ENCODE measurements at places on chromosomes 3 and 15. TPM values are rescaled to one million over a fixed set of nuclear protein-coding genes. Genes with fewer than 3 reads are reported as not detected.

DNA sequence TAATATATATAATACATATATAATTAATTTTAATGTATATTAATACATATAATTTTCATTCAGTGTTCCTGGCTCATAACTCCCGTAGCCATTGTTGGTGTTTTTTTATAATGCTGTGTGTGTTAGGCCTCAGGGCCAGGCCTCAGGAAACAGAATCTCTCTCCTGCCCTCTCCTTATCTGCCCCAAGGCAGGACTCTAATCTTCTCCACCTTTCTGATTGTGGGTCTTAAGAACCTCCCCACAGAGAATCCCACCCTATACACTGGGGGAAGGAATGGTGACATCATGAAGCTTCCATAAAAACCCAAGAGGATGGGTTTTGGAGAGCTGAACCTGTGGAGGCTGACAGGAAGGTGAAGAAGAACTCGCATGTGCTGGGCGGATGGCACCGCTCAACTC, 4.0 kb upstream of the FMN1 start:
- no peak for DNase-seq
- peaks cover 4% of the 10 kb centered on the region for H3K27me3 ChIP-seq
- no peak overlapping the region for H3K27ac ChIP-seq
- H3K4me3 ChIP-seq, result no peak overlapping the region

- no peak overlapping the region for H3K27ac ChIP-seq
- no peaks in the 10 kb centered on the region for H3K4me1 ChIP-seq
- no peak for DNase-seq
- no peak overlapping the region for H3K4me3 ChIP-seq
- H3K27me3 ChIP-seq, result no peaks in the 10 kb centered on the region
Observed at GRCh38 chr3:24648063-24648462, 153.4 kb upstream of the THRB start.

GRCh38 chr3:146223401-146224373, 27.2 kb downstream of the PLSCR4 start:
- no peaks in the 10 kb centered on the region for H3K36me3 ChIP-seq
- H3K27ac ChIP-seq, result no peak overlapping the region
- H3K27me3 ChIP-seq, result no peaks in the 10 kb centered on the region
- H3K4me1 ChIP-seq, result peaks cover 9% of the 10 kb centered on the region
- peak; percentile 25 for DNase-seq
- no peak overlapping the region for H3K4me3 ChIP-seq

DNA sequence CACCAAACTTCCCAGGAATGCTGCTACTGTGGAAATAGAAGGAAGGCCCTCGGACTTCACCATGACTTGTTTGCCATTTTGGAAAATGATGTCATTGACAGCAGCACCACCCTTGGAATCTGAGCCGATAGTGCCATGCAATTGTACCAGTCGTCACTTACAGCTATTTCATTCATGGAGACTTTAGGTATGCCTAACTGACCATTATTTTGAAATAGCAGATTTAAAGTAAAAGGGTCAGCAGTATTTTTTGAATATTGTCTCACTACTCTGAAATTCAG, 66.0 kb upstream of the ARL8B start:
- DNase-seq, result peak; percentile 29
- H3K4me1 ChIP-seq, result peaks cover 23% of the 10 kb centered on the region
- no peak overlapping the region for H3K27ac ChIP-seq
- no peaks in the 10 kb centered on the region for H3K27me3 ChIP-seq
- H3K4me3 ChIP-seq, result no peak overlapping the region
- no peaks in the 10 kb centered on the region for H3K36me3 ChIP-seq

DNA sequence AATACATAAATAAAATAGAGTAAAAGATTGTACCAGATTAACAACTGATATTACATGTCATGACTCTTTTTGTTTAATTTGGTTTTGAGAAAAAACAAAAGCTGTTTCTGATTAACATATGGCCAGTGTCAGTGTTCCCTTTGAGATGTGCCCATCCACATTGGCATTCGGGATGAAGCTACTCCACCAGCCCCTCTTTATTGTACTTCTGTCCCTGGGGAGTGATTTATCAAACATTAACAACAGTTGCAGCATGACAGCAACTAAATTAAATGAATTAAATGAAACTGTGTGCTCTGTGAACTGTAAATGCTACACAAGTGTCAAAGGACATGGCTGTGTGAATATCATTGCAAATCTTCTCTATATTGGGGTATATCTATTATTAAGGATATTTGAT, 25.9 kb upstream of the MTMR10 start:
- H3K36me3 ChIP-seq, result no peaks in the 10 kb centered on the region
- H3K27ac ChIP-seq, result no peak overlapping the region
- no peak overlapping the region for H3K4me3 ChIP-seq
- no peak for DNase-seq
- H3K27me3 ChIP-seq, result no peaks in the 10 kb centered on the region

GABPB1 gene
- 33.5 TPM for total RNA-seq

PLA1A gene
- 0.91 TPM for total RNA-seq

GRCh38 chr3:156723182-156723619, 48.8 kb downstream of the TIPARP start:
- H3K4me3 ChIP-seq, result no peak overlapping the region
- peaks cover 8% of the 10 kb centered on the region for H3K36me3 ChIP-seq
- H3K27me3 ChIP-seq, result no peaks in the 10 kb centered on the region

LMOD3 gene
- total RNA-seq, result not detected

DNA sequence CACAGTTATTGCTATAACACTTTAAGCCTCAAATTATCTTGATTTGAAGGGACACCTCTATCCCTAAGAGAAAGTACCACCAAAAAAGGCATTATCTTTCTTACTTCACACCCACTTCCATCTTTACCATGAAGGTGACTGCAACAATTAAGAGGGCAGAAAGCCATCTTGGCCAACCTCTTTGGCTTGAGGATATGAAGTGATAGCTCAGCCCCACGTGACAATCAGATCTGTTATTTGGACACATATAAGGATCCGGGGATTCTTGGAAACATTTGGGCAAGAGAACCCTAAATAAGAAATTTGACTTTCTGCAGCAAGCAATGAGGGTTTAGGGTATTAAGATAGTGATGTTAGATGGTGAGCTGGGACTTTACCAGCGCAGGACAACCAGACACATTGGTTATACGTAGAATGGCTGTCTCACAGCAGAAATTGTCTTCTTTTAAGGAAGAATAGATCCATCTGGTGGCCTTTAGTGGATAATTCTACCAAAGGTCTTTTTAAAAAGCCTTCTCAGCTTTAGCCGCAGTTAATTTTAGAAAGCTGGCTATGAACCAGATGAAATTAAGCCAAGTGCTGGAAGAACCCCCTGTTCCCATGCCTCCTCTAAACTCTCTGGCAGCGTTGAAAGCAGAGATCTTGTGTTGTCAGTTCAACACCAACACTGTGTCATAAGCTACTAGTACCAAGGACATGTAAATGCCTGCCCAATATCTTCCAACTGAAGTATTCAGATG, 12.3 kb downstream of the HCLS1 start:
- no peak overlapping the region for H3K4me3 ChIP-seq
- DNase-seq, result no peak
- no peaks in the 10 kb centered on the region for H3K36me3 ChIP-seq
- no peak overlapping the region for H3K27ac ChIP-seq

ANP32A gene
- 121 TPM for total RNA-seq

DNA sequence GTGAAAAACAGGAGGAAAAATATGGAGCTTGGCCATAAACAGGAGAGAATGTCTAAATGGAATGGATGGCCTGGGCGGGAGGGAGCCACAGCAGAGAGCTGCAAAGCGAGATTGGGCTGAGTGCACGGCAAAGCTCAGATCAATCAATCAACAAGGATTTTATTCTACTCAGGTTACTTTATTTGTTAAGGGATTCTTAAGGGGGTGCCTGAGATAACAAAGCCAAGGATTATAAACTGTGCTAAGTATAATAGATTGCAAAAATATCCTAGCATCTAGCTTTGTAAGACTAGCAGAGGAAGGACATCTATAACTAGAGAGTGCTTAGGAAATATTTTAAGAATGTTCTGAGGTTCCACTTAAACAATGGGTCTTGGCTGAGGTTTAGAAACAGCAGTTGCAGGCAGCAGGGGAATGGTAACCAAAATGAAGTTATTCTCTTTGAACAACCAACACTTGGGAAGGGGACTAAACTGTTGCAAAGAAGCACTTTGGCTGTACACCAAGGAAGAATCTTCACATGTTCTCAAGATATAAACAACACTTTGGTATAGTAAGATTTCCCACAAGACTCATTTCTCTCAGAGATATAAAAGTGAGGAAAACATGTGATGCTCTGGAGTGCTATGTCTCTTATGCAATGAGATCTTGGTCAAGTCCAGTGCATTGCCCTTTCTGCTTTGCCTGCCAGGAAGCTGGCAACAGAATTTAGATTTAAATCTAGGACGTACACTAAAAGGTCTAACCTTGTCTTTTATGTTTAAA, 35.5 kb downstream of the TMEM212 start:
- H3K27ac ChIP-seq, result no peak overlapping the region
- DNase-seq, result peak; percentile 83
- H3K4me1 ChIP-seq, result peaks cover 30% of the 10 kb centered on the region
- no peaks in the 10 kb centered on the region for H3K36me3 ChIP-seq
- no peaks in the 10 kb centered on the region for H3K27me3 ChIP-seq

- no peak overlapping the region for H3K4me3 ChIP-seq
- H3K4me1 ChIP-seq, result no peaks in the 10 kb centered on the region
- no peak for DNase-seq
- H3K36me3 ChIP-seq, result no peaks in the 10 kb centered on the region
Observed at GRCh38 chr15:66124651-66125050, 128.9 kb downstream of the MEGF11 start.

RAD54L2 gene
- total RNA-seq, result 27.4 TPM

- no peak for DNase-seq
- H3K27me3 ChIP-seq, result peaks cover 2% of the 10 kb centered on the region
- H3K36me3 ChIP-seq, result no peaks in the 10 kb centered on the region
Observed at GRCh38 chr15:94175420-94175819, 55.9 kb upstream of the MCTP2 start.

BNIP2 gene
- 73.1 TPM for total RNA-seq

MRAS gene
- 81.8 TPM for total RNA-seq

DNA sequence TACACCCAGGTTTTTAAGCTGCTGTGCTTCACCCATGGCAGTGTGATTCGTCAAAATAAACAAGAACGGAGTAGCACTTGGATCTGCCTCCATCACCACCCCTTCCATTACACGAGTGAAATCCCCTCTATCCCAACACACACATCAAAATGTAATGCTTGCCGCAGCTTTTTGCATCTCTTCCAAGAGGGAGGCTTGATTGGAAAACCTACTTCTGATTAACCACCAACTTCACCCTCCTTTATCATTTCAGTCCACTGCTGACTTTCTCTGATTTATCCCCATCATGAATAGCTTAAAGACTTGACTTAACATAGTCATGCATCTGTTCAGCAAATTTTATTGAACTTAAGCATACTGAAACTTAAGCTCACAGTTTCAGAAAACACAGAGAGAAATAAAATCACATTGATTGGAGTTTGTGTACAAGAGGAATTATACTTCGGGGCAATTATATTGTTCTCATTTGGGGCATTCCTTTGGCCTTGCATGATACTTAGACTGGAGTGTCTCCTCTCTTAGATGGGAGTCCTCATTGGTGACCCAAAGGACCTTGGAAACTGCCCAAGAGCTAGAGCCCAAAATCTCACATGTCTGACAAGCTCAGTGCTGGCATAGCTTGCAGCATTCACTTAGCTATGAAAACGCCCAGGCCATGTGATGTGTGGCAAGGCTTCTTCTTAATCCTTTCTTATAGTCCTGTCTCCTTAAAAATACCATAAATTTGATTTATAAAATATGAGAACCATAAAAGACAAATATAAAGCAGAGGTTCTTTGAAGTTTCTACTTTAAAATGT, 124.3 kb upstream of the UMPS start:
- H3K27me3 ChIP-seq, result peaks cover 3% of the 10 kb centered on the region
- peaks cover 9% of the 10 kb centered on the region for H3K4me1 ChIP-seq
- no peak overlapping the region for H3K4me3 ChIP-seq
- H3K27ac ChIP-seq, result no peak overlapping the region
- no peaks in the 10 kb centered on the region for H3K36me3 ChIP-seq
- no peak for DNase-seq

DNA sequence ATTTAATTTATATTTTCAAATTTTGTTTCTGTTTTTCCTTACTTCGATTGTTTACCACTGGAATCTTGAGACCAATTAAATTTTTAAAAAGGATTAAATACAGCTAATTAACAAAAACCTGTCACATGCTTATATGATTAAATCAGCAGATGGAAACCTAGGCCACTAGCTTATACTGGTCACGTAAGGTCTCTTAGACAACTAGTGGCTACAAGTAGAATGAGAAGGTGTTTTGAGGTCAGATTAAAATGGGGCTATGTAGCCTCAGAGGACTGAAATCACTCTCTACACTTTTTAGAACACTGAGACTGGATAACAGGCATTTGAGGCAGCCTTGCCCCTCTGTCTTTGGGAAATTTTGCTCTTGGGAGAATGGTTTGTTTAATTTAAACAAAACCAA, 246.5 kb upstream of the ONECUT1 start:
- no peaks in the 10 kb centered on the region for H3K36me3 ChIP-seq
- no peak overlapping the region for H3K27ac ChIP-seq
- no peak for DNase-seq
- no peaks in the 10 kb centered on the region for H3K4me1 ChIP-seq

RMDN3 gene
- total RNA-seq, result 32.6 TPM

SPESP1 gene
- total RNA-seq, result not detected

TCF12 gene
- total RNA-seq, result 106 TPM

TM2D3 gene
- total RNA-seq, result 31.8 TPM

GRCh38 chr15:65082303-65082953, 5.9 kb downstream of the KBTBD13 start:
- H3K36me3 ChIP-seq, result no peaks in the 10 kb centered on the region
- DNase-seq, result no peak
- no peak overlapping the region for H3K27ac ChIP-seq
- H3K4me1 ChIP-seq, result peaks cover 9% of the 10 kb centered on the region
- peaks cover 51% of the 10 kb centered on the region for H3K27me3 ChIP-seq

DNA sequence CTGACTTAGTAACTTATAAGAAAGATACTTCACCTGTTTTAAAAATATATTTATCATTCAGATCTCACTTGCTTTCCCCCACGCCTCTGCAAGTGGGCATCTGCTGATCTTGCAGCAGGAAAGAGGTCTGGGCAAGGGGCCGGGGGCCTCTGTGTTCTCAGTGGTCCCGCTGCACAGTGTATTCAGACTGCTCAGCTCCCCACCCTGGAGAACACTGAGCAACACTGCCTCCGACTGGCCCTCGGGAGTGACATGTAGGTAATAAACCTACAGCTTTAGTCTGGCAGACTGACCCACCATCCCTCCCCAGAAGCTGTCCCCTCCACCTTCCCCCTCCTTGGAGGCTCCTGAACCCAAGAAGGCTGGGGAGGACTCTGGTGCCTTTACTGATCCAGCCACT, 43.8 kb downstream of the GABRB3 start:
- H3K4me3 ChIP-seq, result no peak overlapping the region
- no peaks in the 10 kb centered on the region for H3K4me1 ChIP-seq
- no peaks in the 10 kb centered on the region for H3K27me3 ChIP-seq
- H3K27ac ChIP-seq, result no peak overlapping the region
- no peak for DNase-seq
- H3K36me3 ChIP-seq, result no peaks in the 10 kb centered on the region

DNA sequence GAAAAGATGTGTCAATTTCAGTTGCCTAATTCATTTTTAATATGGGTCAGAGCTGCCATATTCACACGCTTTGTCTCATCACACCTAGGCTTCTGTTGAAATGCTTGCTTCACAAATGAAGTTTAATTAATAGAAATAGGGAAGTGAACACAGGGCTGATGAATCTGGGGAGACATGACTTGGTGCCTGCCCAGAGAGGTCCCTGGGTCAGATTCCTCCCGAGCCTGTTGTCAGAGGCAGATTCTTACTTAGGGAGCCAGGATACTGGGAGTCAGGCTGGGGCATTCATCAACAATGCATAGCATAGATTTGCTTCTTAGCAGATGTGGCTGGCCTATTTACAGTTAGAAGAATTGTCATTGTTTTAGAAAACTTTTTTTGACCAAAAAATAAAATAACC, 90.6 kb downstream of the CACNA1D start:
- no peak overlapping the region for H3K4me3 ChIP-seq
- no peaks in the 10 kb centered on the region for H3K36me3 ChIP-seq
- no peak overlapping the region for H3K27ac ChIP-seq
- no peaks in the 10 kb centered on the region for H3K4me1 ChIP-seq

Measured in astrocyte (in vitro differentiated cells and primary cell).